Posterior cingulate gyrus (tissue), 11 donors: ENCODE measurements at places on chromosomes 1 and 21.

- no peak for DNase-seq
Measured at GRCh38 chr21:41350436-41351155, 11.2 kb upstream of the MX2 start.

DNA sequence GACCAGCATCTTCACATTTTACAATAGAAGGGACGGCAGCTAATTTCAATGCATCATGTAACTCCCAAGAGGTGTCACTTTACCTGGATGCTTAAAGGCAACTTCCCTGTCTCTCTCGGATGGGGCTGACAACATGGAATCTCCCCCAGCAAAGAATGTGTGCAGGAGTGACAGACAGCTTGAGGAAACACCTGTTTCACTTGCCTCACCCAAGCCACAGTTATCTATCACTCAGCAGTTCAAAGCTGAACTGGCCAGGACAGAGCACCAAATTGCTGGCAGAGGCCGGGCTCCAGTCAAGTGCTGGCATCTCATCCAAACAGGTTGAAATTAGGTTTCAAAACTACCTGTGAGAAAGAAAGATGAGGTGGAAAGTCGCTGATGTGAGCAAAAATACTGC is 538.0 kb upstream of the PLXNA2 start:
- DNase-seq, result no peak

DNA sequence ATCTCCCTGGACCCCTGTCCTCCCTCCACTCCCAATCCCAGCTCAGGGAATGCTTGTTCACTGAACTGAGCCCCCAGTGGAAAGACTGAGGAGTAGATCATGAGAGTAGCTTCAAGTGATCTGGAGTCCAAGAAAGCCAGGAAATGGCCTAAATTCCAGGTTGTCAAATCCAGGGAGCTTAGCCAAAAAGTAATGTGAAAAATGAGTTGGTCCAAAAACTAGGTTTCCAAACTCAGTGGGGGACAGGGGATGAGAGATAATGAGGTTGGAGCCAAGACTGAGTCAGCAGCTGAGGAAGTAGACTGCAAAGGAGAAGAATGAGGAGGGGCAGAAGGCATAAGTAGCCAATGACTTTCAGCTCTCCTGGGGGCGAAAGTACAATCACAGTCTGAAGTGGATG is 284.1 kb upstream of the BEND5 start:
- no peak for DNase-seq

DNA sequence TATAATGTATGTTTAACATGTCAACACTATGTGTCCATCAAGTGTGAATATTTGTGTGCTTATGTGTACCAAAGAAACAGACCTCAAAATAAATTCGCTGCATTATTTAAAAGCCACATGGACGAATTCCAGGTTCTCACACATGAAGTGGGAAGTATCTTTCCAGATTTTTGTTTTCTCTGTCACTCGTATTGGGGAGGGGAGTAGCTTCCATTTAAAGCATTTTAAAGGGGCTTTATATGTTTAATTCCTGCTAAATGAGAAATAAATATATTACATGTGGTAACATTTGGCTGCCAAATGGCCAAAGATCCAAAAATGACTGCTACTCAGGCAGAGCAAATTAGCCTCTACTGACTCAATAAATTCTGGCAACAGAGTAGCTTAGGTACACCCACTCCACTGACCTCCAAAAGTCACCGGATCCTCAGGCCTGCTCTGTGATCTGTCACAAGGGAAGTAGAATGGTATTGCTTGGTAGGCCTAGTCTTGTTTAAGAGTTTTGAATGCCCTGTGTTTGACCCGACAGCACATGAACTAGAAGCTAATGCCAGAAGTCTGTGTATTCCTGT is 178.1 kb downstream of the ZP4 start:
- DNase-seq, result no peak

GRCh38 chr1:32627596-32628162 is 22.7 kb downstream of the ZBTB8OS start:
- DNase-seq, result no peak

- no peak for DNase-seq
Measured at GRCh38 chr1:44060830-44061267, 29.6 kb upstream of the SLC6A9 start.

- DNase-seq, result no peak
Measured at GRCh38 chr1:171313319-171313834, 606 bp upstream of the FMO4 start.

GRCh38 chr1:183580281-183580682 is 10.0 kb downstream of the NCF2 start:
- no peak for DNase-seq

DNA sequence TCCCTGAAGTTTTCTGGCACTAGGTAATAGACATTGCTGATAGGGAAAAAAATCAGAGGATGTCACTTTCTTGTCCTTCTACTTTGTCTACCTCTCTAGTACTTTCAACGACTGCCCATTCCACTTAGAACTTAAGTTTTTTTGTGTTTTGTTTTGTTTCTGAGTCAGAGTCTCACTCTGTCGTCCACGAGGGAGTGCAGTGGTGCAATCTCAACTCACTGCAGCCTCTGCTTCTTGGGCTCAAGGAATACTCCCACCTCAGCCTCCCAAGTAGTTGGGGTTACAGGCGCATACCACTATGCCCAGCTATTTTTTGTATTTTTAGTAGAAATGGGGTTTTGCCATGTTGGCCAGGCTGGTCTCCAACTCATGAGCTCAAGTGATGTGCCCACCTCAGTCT is 79.2 kb downstream of the SGIP1 start:
- no peak for DNase-seq

DNA sequence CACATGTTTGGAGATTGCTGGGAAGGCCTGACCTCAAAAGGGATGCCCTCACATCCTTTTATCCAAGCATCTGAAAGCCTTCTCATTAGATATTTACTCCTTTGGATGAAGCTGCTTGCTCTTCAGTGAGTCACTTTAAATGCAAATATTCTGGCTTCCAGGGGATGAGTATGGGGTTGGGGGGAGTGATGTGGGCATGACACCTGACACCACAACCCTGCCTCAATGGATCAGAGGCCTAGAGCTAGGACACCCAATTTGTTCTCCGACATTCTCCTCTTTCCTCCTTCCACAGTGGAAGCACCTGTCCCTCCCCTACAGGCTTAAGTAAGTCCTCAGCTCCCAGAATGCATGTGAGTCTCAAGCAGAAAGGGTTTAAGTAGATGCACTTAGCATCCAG is 238.3 kb downstream of the OMA1 start:
- DNase-seq, result no peak

GRCh38 chr1:14786681-14787080 is 188.2 kb downstream of the KAZN start:
- no peak for DNase-seq

- no peak for DNase-seq
Measured at GRCh38 chr1:151611288-151611790, 511 bp upstream of the SNX27 start.
